ENCODE measurements at places on chromosomes 2 and 18.

DNA sequence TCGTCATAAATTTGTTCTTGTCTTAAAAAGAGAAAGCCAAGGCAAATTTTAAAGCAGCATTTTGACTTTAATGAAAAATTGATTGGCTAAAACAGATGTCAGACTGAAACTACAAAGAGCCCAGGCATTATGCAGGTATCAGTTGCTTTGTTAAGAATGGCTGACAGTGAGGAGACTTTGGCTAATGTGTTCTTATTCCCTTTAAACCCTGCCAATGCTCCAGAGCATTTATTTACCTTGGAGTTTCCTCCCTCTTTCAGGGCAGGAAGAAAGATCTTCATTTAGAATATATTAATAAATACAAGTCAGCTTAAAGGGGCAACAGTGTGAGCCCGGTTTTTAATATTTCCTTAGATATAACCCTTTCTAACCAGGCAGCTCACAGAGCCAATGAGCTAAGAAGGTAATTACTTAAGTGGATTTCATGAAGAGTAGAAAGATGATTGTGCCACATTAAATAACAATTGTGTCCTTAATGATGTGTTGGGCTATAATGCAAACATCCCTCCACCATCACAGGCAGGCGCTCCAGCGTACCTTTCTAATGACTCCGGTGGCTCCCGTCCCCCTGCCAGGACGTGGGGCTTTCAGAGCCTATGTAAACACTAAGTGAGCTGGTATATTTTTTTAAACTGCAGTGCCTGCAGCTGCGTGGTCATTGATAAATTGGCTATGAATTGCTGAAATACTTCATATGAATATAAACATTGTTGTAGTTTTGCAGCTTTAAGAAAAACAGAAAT, 349.4 kb upstream of the POU3F3 start:
- DNase-seq, result no peak

GRCh38 chr2:234247453-234248180, 197.1 kb downstream of the SPP2 start:
- no peak for DNase-seq

GRCh38 chr2:47070920-47071824, 83.9 kb downstream of the STPG4 start:
- no peak for DNase-seq

GRCh38 chr2:27086724-27087593, at the start of gene KHK:
Gene KHK, plus strand, starts transcription at chr2:27086772. Its CDS starts 488 bp downstream, at chr2:27087260.
- DNase-seq, result no peak

DNA sequence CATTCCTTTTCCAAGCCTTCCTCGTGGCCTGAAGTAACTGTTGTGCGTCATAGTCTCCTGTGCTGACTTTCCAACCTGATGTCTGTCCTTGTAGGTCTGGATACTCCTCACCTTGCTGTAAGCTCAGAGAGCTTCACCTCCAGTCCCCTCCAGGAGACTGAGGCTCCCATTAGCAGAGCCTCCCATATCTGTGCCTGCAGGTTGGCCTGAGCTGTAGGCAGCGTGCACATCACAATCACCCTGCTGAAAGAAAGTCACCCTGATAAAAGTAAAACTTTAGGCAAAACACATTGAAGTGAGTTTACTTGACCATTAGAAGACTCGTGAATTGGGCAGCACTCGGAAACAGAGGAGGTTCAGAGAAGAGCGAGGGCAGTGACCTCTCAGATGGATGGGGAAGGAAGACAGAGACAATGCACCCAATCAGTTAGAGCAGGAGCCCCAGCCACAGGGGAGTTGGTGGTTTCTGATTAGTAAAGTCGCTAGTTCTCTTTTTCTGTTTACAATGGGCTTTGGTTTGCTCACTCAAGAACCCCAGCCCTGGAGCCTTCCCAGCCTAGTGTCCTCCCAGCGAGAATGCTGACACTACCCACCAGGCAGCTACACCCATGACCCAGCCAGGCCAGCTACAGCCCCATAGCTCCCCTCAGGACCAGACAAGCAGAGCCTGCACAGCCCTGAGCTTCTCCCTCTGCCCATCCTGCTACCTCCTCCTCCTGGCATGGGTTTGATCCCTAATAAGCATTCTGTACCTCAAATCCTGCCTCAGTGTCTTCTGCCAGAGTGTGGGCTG, 12.1 kb upstream of the TPO start:
- DNase-seq, result no peak

DNA sequence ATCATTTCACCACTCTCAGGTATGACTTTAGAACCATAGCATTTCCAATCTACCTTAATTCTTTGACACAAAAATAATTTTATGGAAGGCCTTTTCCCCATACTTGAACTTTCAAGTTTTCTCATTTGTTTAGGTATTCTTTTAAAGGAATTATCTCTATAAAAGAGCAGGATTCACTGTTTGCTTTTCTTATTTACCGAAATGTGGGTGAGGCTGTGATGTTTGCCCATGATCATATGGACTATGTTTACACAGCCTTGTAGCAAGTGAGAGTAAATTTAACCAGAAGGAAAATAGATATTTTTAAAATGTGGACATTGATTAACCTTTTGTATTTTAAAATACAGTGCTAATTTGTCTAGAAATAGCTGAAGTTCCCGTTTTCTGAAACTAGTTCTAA, 26.3 kb downstream of the CAB39 start:
- no peak for DNase-seq

DNA sequence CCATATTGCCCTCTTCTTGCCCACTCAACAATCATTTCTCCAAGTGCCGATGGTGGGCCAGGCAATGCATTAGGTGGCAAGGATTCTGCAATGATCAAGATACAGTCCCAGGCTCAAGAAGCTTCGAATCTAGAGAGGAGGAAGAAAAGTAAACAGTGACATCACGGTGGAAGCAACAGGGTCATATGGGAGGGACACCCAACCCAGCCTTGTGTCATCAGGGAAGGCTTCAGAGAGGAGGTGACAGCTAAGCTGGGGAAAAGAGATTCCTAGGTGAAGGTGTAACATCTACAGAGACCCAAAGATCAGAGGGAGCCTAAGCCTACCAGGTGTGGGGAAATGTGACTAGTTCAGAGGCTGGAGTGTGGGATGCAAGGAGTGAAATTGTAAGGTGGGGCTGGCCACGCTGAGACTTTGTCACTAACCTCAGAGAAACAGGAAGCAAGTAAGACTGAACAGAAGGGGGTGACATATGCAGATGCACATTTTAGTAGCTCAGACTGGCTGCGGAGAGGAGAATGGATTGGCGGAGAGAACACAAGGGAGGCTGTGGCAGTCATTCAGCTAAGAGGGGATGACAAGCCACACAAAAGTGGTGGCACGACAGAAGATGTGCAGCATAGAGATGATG, 104.9 kb downstream of the ANKRD44 start:
- DNase-seq, result no peak

DNA sequence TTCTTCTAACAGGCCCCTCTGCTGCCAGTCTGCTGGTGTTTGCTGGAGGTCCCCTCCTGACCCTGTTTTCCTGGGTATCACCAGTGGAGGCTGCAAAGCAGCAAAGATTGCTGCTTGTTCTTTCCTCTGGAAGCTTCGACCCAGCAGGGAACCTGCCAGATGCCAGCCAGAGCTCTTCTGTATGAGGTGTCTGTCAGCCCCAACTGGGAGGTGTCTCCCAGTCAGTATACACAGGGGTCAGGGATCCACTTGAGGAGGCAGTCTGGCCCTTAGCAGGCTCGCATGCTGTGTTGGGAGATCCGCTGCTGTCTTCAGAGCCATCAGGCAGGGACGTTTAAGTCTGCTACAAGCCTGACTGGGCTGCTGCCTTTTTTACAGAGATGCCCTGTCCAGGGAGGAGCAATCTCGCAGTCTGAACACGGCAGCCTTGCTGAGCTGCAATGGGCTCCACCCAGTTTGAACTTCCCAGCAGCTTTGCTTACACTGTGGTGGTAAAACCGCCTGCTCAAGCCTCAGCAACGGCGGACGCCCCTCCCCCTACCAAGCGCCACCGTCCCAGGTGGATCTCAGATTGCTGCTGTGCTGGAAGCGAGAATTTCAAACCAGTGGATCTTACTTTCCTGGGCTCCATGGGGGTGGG, 29.9 kb downstream of the CHCHD5 start:
- no peak for DNase-seq

- DNase-seq, result no peak
These were observed 45.3 kb upstream of the PDK1 start for GRCh38 chr2:172510548-172510947.

DNA sequence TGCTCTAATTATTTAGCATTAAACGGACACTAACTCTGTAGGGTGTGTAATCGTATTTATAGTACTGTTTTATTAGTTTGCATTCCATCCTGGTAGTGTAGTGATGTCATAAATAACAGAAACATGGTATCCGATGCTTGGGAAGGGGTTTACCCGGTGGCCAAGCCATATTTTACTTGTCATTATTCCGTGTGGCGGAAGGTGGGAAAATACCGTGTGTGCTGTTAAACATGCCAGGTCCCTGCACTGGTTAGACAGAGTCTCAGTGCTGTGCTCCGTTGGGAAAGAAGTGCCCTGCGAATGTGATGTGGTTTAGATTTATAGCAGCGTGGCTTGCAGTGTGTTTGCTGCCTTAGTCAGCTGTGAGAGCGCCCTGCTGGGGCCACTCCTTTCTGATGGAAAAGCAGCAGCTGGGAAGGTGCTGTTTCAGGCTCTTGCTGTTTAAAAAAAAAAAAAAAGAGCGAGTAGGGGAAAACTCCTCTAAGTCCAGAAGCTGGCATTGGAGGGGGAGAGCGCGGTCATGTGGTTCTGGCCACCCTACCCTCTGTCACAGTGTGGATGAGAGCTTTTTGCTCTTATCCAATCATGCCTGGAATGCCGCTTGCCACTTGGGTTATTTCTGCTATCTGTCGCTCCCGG, 211.0 kb downstream of the NEDD4L start:
- DNase-seq, result no peak

DNA sequence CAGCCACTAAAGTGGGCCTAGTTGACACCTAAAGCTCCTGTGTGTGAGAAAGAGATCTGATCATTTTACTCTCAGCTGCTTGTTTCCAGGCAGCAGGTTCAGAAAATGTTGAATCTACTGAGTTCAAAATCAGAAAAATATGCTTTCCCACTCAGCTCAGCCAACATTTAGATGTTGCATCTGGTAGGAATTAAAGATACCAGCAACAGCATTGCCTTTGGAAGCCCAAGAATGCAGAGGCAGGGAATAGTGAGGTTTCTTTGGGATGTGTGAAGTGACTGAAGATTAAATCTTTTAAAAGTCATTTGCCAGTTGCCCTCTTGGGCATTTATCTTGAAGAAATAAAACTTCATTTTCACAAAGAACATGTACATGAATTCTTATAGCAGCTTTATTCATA, 33.9 kb upstream of the DOCK10 start:
- DNase-seq, result no peak

- DNase-seq, result no peak
These were observed 23.9 kb downstream of the PIAS2 start for GRCh38 chr18:46893360-46893759.

- no peak for DNase-seq
These were observed 45.2 kb upstream of the SPRED2 start for GRCh38 chr2:65477590-65477989.

DNA sequence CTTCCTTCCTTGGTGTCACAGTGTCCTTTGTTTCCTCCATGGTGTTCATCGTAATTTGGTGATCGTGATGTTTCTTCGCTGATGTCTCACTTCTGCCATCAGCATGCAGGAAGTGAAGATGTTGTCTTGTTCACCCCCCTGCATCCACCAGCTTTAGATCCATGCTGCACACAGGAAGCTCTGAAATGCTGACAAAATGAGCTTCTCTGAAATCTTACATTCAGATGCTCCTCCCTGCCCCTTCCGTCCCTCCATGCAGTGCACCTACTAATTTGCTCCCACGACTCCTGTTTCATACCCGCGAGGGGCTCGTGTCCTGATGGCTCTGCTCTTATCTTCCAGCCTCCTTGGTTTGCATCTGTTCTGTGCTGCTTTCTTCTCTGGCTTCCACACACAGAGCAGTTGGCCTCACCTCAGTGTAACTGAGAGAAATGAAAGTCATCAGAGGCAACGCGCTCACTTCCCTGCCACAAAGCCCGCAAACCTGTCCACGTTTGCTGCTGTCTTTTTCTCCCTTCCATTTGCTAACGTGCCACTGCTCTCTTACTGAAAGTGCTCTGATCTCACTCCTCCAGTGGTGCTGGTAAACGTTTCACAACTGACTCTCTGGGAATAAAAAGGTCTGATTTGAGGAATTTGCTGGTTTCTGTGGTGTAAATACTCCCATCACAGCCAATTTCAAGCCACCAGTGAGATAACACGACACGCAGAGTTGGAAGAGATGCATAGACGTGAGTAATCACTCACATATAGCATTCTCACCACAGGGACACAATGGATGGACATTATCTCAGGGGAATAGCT, 41.0 kb upstream of the MGAT4A start:
- no peak for DNase-seq

DNA sequence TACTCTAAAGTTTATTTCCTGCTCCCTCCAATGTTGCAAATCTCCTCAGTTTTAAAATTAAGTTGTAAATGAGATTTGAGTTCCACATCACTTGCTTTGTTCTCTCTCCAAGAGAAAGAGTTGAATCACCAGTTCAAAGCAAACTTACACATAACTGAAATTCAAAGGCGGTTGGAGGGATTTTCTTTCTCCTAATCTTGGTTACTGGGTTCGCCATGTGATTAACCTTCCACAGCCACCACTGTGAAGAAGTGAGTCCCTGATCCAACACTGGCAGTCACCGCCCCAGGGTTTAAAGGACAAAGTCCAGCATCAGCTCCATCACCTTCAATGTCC, 247.1 kb downstream of the MYCN start:
- DNase-seq, result no peak

GRCh38 chr18:7366597-7366996, 135.7 kb downstream of the LRRC30 start:
- DNase-seq, result no peak

DNA sequence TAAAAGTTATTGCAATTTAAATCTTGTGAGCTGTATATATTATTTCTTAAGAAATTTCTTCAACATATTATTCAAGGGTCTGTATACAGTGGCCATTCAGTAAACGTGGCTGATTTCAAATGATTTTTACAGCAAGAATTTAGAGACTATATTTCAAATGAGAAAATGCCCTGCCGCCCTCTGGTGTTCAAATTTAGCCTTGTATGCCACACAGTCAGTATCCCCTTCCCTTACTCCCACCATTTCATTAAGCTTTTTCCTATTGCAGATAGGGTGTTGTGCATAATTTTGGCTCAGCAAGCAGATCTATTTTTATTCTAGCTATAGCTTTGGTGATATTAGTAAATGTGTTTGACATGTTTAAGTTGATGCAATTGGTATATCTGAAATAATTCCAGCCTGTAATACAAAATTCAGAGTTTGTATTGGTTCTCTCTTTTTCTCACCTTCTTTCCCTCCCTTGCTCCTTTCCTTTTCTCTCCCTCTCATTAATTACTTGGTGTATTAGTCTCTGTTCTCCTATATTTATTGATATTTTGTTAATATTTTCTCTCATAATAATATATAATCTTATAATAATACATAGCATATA, 22.8 kb upstream of the SCN7A start:
- DNase-seq, result no peak

- DNase-seq, result peak; percentile 9
These were observed 809 bp downstream of the DBI start for GRCh38 chr2:119367472-119368099.

Measured in stimulated activated CD8-positive, alpha-beta memory T cell treated with anti-CD3 and anti-CD28 coated beads, Interleukin-15, amount 100 ng/mL, for 24 hours (primary cell).